ENCODE measurements at places on chromosomes 3 and 15.

DNA sequence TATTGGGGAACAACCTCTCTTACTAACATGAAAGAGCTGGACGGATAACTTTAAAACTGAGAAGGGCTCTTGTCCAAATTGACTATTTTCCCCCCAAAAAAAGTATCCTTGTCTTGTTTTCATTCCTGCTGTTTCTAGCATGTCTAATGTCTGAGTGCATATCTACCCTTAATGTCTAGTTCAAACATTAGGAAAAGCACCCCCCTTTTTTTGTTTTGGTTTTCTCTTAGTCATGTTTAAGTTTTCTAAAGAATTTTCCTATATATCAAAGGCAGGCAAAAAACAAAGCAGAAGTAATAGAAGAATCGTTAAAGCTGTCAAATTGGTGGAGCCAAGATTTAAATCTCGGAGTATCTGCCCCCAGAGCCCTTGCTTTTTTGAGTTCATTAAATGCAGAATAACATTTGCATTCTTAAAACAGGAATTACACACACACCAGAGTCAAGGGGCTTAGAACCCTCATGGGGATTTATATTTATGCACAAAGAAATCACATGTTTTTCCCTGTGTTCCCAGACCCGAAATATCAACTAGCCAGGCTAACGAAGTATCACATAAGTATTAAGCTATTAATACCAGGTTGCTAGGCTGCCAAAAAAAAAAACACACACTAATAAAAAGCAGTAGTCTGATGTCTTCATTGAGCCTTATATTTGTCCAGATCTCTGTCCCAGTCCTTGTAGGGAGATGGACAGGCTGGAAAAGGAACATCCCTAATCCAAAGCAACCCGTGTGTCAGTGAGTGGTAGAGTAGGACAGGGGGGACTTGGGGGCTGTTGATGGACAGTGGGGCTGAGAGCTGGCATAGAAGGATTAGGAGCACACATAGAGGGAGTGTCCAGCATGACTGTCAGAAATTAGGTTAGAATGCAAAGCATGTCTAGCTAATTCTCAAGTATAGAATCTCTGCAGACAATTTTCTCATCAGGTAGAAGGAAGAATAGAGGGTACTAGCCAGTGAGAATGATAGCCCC lies 103.6 kb upstream of the BFSP2 start:
- no peak for DNase-seq

GRCh38 chr3:141412936-141413354 lies 44.6 kb downstream of the ZBTB38 start:
- no peak for DNase-seq

DNA sequence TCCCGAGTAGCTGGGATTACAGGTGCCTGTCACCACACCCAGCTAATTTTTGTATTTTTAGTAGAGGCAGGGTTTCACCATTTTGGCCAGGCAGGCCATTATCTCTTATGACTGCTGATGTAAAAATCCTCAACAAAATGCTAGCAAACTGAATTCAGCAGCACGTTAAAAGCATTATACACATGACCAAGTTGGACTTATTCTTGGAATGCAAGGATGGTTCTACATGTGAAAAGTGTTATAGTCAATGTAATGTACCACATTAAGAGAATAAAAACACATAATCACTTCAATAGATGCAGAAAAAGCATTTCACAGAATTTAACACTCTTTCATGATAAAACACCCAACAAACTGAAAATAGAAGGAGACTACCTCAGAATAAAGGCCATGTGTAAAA lies 20.2 kb downstream of the RNF13 start:
- DNase-seq = no peak

DNA sequence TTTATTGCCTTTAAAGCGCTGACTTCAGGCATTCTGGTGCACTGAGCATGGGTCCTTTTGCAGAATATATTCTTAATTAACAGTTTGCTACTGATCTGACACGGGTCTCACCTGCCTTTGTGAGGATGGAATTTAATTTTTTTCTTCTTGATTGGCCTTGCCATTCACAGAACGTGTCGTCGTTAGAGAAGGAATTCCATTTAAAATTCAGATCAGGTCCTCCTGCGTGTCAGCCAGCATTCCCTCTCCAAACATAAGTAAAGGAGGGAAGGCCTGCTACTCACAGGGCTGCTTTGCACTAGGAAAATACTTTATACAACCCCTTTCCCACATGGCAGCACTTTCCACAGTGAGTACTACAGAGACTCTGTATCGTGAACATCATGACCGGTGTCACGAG lies 492.7 kb downstream of the NTRK3 start:
- DNase-seq = no peak

- no peak for DNase-seq
Observed at GRCh38 chr15:47301481-47301880, 415.8 kb upstream of the SEMA6D start.

DNA sequence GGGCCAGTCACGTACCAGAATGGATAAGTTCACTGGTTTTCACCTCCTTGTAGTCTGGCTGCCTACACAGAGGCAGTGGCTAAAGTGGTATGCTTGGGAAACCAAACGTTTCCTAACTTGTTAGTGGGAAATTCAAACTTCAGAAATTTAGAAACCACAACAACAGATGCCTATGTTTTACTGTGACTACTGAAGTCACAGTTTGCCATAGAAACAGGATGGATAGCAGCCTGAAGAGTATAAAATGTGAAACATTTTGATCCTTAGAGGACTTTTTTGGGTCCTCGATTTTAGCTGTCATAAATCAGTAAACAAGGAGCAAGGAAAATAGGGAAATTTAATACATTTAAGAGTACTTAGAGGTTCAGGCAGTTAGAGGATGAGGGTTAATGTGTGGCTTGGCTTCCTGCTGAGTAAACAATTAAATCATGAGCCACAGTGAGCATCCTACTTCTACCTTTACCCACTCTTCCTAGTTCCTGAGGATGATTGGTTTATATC lies 48.6 kb downstream of the CMSS1 start:
- DNase-seq = no peak

- no peak for DNase-seq
Observed at GRCh38 chr3:44000586-44000985, 241.1 kb upstream of the TOPAZ1 start.

GRCh38 chr3:140767566-140767965 lies 89.7 kb downstream of the TRIM42 start:
- DNase-seq = no peak

- no peak for DNase-seq
Observed at GRCh38 chr15:67399925-67400324, 121.0 kb upstream of the C15orf61 start.

- no peak for DNase-seq
Observed at GRCh38 chr3:174477491-174477890, 381.6 kb upstream of the NAALADL2 start.
